ENCODE measurements at places on chromosomes 3 and 15.

DNA sequence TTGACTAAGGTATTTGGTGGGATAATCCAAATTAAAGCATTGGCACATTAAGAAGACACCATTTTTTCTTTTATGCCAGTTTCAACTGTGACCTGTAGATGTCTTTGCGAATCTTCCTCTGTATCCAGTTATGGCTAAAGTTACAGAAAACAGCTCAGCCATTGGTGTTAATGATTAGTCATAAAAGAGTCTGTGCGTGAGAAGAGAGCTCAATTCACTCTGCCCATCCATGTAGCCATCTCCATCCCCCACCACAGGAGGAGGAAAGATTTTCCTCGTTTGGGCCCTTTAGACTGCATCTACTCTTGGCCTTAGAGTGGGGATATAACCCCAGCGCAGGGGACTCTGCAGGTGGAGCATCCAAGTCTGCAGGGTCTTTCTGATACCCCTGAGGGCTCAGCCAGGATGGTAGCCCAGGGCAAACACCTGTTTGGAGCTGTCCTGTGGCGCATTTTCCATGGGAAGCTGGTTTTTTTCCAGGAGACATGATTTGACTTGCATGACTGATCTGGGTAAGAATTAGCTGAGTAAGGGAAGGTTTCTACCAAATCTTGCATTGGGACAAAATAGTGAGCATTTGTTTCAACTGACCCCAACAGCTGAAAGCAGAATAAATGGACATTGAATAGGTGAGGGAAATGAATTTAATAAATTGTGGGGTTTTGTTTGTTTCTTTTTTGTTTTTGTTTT lies 29.5 kb downstream of the NANOGP8 start:
- no peak for DNase-seq

- no peak for DNase-seq
These were observed 250.0 kb upstream of the PDZRN3 start for GRCh38 chr3:73874606-73875369.

GRCh38 chr3:16253601-16254000 lies 11.1 kb downstream of the DPH3 start:
- peak; percentile 55 for DNase-seq

- DNase-seq = no peak
These were observed 478.8 kb downstream of the EPHA3 start for GRCh38 chr3:89586256-89586655.

- DNase-seq = no peak
These were observed 24.6 kb downstream of the SPPL2A start for GRCh38 chr15:50740955-50741354.

DNA sequence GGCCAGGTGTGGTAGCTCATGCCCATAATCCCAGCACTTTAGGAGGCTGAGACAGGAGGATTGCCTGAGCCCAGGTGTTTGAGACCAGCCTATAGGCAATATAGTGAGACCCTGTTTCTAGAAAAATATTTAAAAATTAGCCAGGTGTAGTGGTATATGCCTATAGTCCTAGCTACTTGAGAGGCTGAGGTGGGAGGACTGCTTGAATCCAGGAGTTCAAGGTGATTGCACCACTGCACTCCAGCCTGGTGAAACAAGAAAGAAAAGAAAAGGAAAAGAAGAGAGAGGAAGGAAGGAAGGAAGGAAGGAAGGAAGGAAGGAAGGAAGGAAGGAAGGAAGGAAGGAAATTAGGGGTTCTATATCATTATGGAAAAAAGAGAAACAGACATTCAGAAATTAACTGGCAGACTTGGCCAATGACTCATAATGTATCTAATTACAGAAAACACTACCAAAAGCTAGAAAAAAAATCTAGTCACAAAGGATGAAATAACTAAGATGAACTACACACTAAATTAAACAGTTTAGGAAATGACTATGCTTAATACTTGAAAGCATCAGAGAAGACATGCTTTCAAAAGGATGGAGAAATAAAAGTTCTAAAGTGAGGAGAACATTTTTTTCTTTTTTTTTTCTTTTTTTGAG lies 45.4 kb upstream of the TERB2 start:
- no peak for DNase-seq

DNA sequence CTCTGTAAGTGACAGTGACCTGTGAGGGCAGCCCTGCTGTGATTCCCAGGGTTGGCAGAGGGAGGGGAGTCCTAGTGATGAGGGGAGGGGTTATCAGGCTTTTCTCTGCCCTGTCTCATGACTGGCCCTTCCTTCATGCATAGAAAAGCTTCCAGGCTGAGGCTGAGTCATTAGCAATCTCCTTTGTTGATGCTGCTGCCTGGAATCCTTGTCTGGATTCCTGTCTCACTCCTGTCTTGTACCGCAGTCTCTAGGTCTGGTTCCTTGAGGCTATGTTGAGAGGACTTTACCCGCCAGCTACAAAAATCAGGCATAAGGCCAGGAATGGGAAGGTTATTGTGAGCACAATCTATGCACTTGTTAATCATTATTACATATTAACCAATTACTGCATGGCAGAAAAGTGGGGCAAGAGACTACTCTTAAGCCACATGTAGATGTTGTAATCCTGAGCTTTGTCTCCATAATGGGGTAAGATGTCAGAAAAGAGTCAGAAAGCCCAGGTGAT lies 7.2 kb downstream of the KLHL6 start:
- DNase-seq = peak; percentile 78

DNA sequence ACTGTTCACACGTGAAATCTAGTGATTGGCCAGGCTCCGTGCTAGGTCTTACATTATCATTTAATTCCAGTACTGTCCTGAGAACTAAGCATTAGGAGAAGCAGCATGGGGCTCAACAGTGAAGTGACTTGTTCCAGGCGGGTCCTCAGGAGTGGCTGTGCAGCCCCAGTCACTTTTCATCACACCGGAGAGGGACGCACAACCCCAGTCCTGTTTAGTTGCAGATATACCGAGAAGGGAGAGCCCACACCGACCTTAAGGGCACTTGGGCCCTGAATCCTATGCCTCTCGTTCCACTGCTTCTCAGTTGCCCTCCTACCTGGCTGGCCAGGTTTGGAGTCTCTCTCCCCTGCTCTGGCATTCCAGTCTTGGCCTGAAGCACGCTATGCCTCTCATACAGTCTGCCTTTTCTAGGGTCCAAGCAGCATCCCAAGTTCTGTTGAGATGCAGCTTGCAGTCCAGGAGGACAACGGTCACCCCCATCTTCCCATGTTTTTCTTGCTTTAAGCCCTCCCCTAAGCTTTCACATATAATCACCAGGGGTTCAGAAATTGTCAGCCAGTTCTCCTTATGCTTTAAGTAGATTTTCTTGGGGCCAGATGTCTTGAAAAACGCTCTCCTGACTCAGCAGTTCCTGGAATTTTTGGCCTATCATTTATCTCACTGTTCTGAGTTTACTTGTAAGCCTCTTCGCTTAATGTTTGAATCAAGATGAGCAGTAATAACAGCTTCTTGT lies 10.1 kb downstream of the FAM131A start:
- DNase-seq = no peak

GRCh38 chr3:112958811-112959560 lies 15.9 kb downstream of the CD200R1 start:
- DNase-seq = no peak

GRCh38 chr3:27642796-27643195 lies 79.3 kb downstream of the EOMES start:
- no peak for DNase-seq

GRCh38 chr3:115616461-115616860 lies 6.8 kb upstream of the GAP43 start:
- no peak for DNase-seq

GRCh38 chr3:152609891-152610290 lies 225.0 kb upstream of the P2RY1 start:
- DNase-seq = no peak

Measured in GM03348 (cell line).